Thoracic aorta (tissue), 2 donors: ENCODE measurements at places on chromosomes 6 and 20.

GRCh38 chr6:132768051-132768517 lies 10.4 kb upstream of the VNN2 start:
- DNase-seq = no peak

GRCh38 chr6:24520929-24521546 lies 26.3 kb downstream of the ALDH5A1 start:
- no peak for DNase-seq

GRCh38 chr6:51651132-51651817 lies 436.1 kb downstream of the PKHD1 start:
- no peak for DNase-seq

GRCh38 chr6:89140347-89141156 lies 5.3 kb upstream of the PM20D2 start:
- DNase-seq = no peak

GRCh38 chr6:35809809-35810208 lies 4.7 kb downstream of the LHFPL5 start:
- DNase-seq = no peak

DNA sequence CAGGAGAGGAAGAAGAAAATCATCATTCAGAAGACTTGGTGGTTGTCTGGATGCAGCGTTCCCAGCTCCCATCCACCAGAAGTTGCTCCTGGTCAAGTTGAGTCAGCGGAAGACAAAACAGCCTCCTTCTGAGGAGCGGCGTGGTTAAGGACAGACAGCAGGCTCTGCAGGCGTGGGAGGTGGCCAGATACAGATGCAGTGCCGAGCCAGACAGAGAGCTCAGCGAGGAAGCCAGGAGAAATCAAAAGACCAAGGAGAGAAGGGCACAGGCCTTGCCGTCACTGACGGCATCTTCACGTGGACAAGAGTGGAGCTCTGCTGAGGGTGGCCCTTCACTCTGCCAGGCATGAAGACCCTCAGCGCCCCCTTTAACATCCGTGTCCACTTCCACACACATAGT lies 158.5 kb downstream of the THBS2 start:
- DNase-seq = no peak

GRCh38 chr6:111388681-111389080 lies 94.3 kb downstream of the REV3L start:
- no peak for DNase-seq

DNA sequence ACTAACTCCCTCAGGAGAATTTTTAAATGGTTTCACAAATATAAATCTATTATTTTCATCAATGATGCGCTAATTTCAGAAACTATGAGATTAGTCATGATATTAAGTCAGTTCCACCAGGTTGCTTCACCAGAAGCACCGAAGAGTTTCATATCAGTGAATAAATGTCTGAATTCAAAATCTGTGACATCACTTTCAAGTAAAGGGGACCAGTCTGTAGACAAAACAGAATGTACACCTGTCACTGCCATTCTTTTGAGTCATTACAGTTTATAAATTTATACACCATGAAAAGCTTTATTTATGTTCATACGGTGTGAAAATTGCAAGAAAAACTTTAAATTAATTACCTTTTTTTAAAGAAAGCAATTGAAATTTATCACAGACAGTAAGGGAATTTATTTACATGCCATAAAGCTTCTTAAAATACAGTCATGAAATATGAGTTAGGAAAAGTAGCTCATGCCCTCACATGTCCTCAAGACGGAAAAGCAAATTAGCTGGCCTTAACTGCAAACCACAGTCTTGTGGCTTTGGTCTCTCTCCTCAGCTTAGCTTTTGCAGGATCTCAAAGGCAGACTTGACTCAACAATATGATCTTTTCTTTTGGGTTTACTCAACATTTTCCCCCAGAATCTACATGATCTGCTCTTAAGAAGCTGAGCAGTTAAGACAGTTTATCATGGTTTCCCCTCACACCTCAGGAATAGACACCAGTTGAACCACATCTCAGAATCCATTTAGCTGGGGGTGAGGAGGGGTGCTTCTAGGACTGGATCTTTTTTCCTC lies 177.7 kb upstream of the MCHR2 start:
- no peak for DNase-seq

DNA sequence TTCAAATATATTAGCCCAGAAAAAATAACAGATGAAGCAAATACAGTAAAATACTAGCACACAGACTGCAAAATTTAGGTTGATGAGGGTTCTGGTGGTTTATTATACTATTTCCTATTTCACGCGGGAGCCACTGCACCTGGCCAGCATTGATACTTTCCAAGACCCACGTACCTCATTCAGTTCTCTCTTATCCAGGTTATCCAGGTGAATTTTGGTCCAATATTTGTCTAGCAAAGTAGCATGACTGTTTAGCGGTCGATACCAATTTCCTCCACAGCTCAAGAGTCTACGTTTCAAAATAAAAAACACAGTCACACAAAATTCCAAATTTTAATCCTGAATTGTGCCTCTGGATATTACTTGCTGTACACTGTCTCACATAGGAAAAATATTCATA lies 34.8 kb downstream of the MDN1 start:
- DNase-seq = no peak

DNA sequence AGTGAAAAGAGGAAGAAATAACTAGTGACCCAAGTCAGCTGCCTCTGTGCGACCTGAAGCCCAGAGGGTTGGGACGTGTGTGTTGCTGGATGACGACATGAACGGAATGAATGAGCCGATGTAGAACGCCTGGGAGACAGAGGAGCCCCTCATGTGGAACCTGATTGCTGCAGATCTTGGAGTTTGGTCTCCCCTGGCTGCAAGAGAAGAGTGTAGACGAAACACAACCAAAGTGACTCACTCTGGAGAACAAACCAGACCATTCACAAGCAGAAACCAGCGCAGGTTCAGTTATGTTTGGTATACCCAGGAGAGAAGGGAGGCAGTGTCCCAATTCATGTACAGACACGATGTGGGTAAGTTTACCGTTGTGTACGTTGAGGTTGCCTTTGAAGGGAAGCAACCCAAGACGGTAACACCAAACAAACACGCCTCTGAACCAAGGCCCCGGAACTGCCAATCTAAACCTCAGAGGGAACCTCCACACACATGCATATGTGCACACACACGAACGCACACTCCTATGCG lies 265.9 kb downstream of the BMP7 start:
- DNase-seq = no peak

DNA sequence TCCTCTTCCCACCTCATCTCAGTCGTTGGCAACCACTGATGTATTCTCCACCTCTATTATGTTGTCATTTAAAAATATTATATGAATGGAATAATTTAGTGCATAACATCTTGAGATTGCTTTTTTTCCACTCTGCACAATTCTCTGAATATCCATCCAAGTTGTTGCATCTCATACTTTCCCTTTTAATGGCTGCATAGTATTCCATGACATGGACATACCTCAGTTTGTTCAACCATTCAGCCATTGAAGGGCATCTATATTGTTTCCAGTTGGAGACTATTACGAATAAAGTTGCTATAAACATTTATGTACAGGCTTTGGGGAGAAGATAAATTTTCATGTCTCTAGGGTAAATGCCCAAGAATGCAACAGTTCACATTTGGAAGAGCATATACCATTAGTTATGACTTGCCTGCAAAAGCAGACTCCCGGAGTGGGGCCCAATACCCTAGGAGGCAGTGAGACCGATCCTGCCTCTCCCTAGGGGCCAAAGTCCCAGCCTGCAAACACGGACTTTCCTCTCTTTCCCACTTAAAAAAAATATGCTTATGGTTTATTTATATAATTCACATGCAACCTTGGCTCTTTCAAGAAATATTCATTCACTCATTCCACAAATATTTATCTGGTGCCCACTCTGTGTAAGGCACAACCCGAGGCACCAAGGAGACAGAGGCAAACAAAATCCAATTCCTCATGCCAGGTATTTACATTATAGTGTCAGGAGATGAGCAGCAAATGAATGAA lies 227.0 kb upstream of the PMEPA1 start:
- no peak for DNase-seq

DNA sequence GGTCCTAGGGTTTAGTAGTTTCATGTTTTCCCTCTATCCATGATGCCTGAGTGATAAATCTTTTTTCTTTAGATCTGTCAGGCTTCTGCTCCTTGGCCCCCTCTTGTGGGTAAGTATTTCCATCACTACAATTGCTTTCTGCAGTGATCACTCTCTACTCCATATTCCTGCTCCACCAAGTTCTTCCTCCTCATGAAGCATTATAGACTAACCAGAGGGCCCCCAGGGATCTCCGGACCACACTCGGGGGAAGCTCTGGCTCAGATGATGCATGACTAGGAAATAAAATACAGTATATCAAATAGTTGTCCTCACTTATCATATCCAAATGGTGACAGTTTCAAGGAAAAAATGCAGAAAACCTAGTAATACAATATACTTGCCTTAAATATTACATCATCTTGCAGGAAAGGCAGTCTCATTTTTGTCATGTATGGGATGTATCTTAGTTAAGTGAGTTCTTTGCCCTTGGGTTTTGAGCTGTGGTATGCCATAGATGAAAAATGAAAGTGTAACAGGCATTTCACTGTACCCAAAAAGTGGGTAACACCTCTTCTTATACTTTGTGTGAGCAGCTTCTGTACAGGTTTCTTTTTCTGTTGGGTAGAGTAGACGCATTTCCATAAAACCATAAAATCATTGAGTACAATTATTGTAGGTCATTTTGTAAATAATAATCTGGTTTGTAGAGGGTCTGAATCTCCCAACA lies 200.9 kb upstream of the EYA4 start:
- no peak for DNase-seq

GRCh38 chr6:138115877-138116660 lies 8.8 kb upstream of the PERP start:
- DNase-seq = no peak

GRCh38 chr6:113645576-113645970 lies 211.6 kb upstream of the MARCKS start:
- no peak for DNase-seq

DNA sequence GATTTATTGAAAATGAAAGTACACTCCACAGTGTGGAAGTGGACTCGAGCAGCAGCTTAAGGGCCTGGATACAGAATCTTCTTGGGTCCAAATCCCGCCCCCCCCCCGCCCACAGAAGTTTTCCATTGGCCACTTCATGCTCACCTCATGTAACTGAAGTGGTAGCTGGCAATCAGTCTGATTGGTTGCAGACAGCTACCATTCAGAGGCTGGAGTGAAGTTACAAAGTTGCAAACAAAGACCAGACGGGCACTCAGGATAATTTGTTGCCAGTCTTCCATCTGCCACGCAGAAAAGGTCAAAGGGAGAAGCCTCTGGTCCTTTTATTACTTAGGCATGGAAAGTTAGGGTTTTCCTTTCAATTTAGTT lies 25.8 kb upstream of the FABP7 start:
- no peak for DNase-seq

GRCh38 chr6:22569281-22570184 lies at the start of gene HDGFL1:
Gene HDGFL1 (plus strand): TSS chr6:22569566. CDS start chr6:22569576, 10 bp downstream.
- DNase-seq = no peak

- no peak for DNase-seq
Observed at GRCh38 chr6:11911538-11911937, 100.6 kb upstream of the HIVEP1 start.

DNA sequence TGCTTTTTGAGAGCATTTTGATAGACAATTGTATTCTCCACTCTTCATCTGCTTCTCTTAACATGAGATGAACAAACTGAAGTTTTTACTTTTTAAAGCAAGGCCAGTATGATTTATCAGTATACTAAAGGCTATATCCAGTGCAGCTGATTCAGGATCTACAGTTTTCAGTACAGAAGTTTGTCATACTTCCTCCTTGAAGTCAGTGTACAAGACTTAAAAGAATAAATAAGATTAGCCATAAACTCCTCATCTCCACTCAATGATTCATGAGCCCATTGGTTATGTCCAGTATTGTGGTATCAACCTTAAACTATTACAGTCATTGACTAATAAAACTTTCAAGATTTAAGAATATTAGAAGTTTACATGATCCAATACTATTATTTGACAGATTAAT lies 374.8 kb upstream of the EPHA7 start:
- DNase-seq = no peak

GRCh38 chr20:49858076-49858585 lies 45.5 kb downstream of the SLC9A8 start:
- no peak for DNase-seq
